ENCODE measurements at places on chromosomes 16 and 17. TPM values are rescaled to one million over a fixed set of nuclear protein-coding genes. Genes with fewer than 3 reads are reported as not detected.

DNA sequence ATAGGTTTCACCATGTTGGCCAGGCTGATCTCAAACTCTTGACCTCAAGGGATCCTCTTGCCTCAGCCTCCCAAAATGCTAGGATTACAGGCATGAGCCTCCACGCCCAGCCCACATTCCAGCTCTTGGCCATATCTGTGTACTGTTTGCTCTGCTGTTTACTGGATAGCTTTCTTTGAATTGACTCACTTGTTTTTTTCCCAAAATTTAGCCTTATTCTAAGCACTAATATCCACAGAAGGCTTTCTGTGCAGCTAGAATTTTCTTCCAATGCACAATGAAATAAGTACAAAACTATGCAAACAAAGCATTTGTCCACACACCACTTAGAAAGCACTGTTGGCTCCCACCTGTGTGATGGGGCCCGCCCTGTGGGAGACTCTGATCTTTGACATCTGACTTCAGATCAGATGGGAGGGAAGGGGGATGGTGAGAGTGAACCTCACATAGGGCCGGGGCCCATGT is 72.2 kb downstream of the CLEC16A start:
- peak; percentile 41 for DNase-seq

DNA sequence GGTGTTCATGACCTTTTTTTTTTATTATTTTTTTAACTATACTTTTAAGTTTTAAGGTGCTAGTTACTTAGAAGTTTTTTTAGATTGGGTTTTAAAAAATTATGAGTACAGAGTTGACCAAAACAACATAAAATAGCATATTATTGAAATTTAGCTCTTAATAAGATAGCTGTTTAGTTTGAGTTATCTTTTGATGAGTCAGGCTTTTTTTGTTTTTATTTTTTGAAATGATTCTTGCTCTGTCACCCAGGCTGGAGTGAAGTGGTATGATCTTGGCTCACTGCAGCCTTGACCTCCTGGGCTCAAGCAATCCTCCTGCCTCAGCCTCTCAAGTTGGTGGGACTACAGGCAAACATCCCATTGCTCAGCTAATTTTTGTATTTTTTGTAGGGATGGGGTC is 13.6 kb downstream of the ZNF750 start:
- no peak for DNase-seq

- no peak for DNase-seq
Observed at GRCh38 chr17:17403899-17404576, 72.8 kb upstream of the MED9 start.

- DNase-seq, result no peak
Observed at GRCh38 chr16:80962879-80963278, 43.8 kb downstream of the CMC2 start.

GRCh38 chr17:79897243-79898063 is 58.2 kb upstream of the CBX4 start:
- no peak for DNase-seq

OVCA2 gene
- 41.0 TPM for total RNA-seq

CTRB2 gene
- total RNA-seq, result 29.1 TPM

MYH2 gene
- total RNA-seq, result 0.48 TPM

TCAP gene
- 0.49 TPM for total RNA-seq

OTOP2 gene
- total RNA-seq, result 18.4 TPM

MYO19 gene
- 149 TPM for total RNA-seq

HBQ1 gene
- not detected for total RNA-seq

CACNG5 gene
- total RNA-seq, result 0.19 TPM

NDUFB10 gene
- 219 TPM for total RNA-seq

DNA sequence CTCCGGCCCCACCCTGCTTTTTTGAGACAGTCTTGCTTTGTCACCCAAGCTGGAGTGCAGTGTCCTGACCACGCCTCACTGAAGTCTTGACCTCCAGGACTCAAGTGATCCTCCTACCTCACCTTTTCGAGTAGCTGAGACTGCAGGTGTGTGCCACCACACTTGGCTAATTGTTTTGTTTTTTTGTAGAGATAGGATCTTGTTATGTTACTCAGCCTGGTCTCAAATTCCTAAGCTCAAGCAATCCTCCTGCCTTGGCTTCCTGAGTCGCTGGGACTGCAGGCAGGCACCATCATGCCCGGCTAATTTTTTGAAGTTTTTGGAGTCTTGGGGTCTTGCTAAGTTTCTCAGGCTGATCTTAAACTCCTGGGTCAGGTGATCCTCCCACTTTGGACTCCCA is 206.7 kb downstream of the SHISA9 start:
- no peak for DNase-seq

DNA sequence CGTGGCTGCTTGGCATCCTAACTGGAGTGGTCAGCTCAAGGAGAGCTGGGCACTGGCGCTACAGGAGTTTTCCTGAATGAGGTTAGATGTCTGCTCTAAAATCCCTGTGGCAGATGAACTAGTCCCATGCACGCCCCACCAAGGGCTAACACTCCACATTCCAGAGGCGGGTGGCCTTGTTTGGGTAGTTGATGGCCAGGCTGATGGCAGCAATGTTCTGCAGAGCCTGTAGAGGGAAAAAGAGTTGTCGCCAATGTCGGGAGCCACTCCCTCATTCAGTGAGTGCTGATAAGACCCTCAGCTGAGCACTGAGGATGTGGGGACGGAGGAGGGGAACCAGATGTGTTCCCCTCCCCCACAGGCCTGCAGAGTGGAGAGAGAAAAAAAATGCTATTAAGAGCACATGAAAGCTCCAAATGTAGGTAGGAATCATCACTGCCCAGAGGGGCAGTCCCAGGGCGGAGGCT is 42.5 kb upstream of the ATP2A3 start:
- no peak for DNase-seq

KRTAP1-1 gene
- not detected for total RNA-seq

RNF112 gene
- 2.4 TPM for total RNA-seq

DNA sequence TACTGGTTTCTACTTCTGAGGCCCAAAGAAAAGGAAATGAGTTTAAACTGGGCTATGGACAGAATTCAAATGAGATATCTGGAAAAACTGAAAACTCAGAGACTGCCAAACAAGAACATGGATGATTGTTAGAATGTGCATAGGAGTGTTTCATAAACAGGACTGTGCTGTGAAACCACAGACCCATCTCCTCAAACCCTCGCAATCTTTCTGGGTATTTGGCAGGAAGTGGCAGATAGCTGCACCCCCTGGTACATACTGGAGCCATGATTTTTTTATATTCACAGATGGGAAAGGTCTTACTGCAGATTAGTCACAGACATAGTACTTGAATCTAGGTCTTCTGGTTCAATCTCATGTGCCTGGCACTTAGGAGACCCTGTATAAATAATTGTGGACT is 145.0 kb downstream of the CCDC182 start:
- DNase-seq, result no peak

ENPP7 gene
- not detected for total RNA-seq

HEATR9 gene
- not detected for total RNA-seq

GRCh38 chr16:88063211-88063773 is 112.1 kb downstream of the BANP start:
- no peak for DNase-seq

PRAC1 gene
- 328 TPM for total RNA-seq

C16orf96 gene
- 0.08 TPM for total RNA-seq

DNA sequence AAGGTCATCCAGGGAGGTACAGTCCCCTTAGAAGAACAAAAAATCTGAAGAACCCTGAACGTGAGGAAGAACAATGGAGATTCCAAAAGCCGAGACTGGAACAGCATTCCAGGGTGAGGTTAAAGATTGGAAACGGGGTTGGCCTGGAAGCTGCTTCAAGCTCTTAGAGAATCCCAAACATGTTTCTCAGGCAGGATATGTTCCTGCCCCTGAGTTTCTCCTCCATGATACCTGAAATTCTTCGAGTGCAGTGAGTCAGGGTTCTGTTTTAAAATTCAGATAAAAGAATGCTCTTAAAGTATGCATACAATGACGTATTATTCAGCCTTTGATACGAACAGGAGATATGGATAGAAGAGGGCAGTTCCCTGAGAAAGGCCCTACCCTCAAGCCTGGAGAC is 293.1 kb downstream of the HS3ST3B1 start:
- no peak for DNase-seq

DNA sequence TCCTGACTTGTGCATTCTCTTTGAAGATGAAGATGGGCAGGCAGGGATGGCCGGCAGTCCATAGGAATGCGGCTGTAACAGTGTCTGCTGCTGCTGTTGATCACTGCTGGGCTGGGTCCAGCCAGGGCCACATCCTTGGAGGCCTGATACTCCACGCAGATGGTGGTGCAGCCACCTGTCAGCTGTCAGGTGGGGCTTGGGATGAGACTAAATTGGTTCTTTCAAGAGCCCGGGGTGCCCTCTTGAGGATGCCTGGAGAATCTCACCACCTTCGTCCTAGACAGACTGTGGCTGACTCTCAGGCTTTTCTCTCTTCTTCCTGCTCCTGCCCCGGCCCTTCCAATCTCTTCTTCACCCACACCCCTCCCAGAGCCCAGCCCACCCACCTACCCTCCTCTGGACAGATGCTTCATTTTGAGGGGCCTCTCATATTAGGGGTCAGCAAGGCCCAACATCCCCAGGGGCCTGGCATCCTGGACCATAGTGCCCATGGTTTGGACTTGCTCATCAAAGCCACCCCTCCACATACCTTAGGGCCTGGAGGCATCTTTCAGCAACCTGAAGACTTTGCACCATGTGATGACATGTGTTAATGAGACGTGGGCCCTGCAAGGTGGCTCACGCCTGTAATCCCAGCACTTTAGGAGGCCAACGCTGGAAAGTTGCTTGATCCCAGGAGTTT is 19.1 kb downstream of the OSBPL7 start:
- peak; percentile 55 for DNase-seq

GRCh38 chr16:85004587-85005205 is 6.6 kb downstream of the ZDHHC7 start:
- no peak for DNase-seq

GRCh38 chr16:87618216-87618615 is 15.9 kb downstream of the JPH3 start:
- DNase-seq, result no peak

DNA sequence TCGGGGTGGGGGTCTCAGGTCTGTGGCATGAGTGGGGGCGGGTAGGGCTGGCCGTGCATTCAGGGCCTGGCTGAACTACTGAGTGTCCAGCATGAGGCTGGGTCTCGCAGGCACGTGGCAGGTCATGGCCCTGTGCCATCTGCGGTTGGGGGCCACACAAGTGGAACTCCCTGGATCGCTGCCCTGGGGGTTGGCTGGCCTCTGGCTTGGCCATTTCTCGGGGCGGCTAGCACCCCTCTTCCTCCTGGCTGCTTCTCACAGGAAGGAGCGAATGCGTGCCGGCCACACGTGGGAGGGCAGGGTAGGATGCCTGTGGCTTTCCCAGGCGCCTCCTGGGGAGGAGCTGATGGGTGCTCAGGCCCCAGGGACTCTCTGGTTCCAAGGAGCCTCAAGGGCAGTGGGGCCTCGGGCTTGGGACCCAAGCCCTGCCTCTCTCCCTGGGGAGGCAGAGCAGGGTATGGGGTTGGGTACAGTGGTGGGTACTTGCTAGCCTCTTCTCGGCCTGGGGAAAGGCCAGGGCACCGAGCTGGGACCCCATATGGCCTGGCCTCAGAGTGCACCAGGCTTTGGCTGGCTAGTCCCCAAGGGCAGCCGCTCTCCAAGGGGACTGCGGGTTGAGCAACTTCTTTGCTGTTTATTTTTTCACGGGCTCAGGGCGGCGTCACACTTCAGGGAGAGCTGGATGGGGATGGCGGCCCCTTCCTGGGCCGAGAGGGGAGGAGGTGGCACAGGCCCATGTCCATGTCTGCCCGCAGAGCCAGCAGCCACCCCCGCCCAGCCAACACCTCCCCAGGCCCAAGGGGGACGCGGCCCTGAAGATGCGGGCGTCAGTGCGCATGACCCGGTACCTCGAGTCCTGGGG is 37.5 kb downstream of the ADCY7 start:
- no peak for DNase-seq

DNA sequence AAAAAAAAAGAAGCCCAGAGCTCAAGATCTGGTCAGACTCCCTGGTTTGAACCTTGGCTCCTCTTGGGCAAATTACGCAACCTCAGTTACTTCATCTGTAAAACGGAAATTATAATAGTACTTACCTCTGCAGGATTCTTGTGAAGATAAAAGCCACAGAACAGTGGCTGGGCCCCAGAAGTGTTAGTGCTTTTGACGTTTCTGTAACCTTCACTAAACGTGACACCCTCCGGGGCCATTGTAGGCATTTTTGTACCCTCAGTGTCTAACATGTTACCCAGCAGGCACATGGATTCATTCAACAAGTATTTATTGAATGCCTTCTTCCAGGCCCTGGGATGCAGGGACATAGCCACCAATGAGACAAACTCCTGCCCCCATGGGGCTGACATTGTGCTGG is 58.0 kb downstream of the PITPNC1 start:
- DNase-seq, result no peak

- no peak for DNase-seq
Observed at GRCh38 chr17:77873500-77874302, 84.8 kb upstream of the TNRC6C start.

GRCh38 chr16:10165643-10166042 is 16.6 kb downstream of the GRIN2A start:
- no peak for DNase-seq

- no peak for DNase-seq
Observed at GRCh38 chr17:63116228-63116627, 150.2 kb downstream of the TANC2 start.

- DNase-seq, result no peak
Observed at GRCh38 chr16:77987810-77988209, 34.5 kb upstream of the CLEC3A start.

- no peak for DNase-seq
Observed at GRCh38 chr17:57701124-57701523, 44.0 kb downstream of the CCDC182 start.

CDRT15 gene
- not detected for total RNA-seq

SLC47A1 gene
- 0.37 TPM for total RNA-seq

AATK gene
- 13.3 TPM for total RNA-seq

HAS3 gene
- 5.1 TPM for total RNA-seq

DNA sequence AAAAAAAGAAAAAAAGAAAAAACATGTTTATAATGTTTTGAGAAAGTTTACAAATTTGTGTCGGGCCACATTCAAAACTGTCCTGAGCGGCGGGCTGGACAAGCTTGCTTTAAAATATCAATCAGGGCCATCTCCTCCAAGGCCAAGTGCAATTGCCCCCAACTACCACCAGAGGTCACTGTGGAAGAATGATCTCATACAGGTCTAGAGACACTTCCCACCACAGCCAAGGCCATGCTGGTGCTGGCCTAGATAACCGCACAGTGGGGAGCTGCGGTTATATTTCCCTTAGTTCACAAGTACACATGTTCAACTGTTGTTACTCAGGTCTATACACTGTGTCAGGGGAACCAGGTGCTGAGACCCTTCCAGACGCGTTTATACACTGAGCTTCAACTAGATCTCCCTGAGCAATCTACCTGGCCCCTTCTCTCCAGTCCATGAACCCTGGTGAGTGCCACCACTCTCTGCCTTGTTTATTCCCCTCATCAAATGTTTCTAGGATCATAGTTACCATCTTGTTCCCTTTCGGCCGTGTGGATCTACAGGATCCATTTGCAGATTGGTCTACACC is 83.8 kb upstream of the CCL2 start:
- DNase-seq, result peak; percentile 61

DNA sequence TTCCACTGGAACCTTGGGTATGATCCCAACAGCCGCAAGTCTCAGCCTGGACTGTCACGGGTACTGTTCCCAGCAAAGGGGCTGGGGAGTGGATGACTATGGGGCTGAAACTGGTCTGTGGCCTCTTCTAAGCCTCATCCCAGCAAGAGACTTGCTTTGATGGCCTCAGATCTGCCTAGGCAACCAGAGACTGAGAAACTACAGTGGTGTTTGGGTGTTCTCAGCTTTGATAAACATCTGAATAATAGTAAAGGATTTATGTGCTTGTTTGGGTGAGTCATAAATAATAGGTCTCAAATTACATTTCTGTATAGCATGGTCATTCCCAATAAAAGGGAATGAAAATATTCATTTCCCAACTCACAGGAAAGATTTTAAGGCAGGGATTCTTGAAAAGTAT is 30.2 kb upstream of the ULK2 start:
- DNase-seq, result no peak

KLHL10 gene
- not detected for total RNA-seq
